ENCODE measurements at places on chromosomes 2 and 18.

- DNase-seq = no peak
Measured at GRCh38 chr18:46264255-46264654, 160.1 kb downstream of the HAUS1 start.

DNA sequence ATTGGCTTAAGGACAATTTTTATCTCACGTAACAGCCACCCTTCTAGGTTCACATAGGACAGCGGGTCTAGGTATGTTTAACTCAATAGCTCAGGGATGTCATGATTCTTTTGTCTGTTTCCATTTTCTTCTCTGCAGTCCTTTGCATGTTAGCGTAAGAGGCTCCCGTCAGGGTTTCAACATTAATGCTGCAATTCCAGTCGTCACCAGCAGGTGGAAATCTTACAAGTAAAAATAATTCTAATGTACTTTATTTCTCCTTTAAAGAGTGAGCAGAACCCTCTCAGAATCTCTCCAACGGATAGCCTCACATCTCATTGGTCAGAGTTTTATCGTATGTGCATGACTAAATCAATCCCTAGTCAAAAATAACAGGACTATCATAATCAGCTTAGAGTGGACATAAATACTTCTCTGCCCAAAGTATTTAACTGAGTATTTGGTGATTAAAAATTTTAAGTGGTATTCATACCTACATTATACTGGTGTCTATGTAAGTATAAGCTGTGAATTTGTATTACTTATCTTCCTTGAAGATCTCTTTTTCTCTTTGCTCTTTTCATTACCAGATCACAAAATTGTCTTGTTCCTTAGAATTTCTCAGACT, 487.2 kb upstream of the GCFC2 start:
- DNase-seq = peak; percentile 66

DNA sequence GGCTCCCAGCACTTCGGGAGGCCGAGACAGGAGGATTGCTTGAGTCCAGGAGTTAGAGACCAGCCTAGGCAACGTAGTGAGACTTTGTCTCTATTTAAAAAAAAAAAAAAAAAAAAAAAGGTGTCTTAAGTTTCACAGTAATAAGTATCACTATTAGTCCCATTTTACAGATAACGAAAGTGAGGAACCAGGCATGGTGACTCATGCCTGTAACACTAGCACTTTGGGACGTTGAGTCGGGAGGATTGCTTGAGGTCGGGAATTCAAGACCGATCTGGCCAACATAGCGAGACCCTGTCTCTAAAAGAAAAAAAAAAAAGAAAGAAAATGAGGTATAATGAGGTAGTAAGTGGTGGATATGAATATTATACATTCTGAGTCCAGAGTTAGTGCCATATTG, 2.5 kb downstream of the KCNJ13 start:
- DNase-seq = no peak

DNA sequence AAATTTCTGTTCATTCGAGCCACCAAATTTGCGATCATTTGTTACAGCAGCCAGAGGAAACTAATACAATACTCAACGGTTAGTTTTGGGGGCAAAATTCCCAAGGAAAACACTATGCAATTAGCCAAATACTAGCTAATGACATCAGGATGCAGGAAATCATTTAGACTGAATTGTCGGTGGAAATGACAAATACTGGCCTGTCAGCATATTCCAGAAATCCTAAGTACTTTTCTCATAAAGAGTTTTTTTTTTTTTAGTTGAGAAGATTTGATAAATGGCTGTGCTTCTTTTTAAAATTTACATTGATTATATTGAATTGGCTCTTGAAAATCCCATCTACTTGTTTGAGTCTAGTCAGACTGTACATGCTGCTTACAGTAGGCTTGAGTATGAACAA, 410.1 kb downstream of the SUCLG1 start:
- DNase-seq = no peak

DNA sequence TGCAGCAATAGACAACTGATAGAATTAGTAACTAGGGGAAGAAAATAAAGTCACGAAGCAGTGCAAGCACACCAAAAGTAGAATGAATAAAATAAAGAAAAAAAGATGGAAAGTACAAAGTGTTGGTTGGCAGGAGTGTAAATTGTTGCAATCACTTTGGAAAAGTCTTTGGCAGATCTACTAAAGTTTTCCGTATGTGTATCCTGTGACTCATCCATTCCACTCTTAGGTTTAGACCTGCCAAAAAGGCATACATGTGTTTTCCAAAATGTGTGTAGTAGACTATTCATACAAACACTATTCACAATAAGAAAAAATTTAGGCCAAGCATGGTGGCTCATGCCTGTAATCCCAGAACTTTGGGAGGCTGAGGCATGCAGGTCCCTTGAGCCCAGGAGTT, 282.1 kb upstream of the FSIP2 start:
- no peak for DNase-seq

GRCh38 chr2:217987391-217987790, 15.4 kb downstream of the TNS1 start:
- no peak for DNase-seq

DNA sequence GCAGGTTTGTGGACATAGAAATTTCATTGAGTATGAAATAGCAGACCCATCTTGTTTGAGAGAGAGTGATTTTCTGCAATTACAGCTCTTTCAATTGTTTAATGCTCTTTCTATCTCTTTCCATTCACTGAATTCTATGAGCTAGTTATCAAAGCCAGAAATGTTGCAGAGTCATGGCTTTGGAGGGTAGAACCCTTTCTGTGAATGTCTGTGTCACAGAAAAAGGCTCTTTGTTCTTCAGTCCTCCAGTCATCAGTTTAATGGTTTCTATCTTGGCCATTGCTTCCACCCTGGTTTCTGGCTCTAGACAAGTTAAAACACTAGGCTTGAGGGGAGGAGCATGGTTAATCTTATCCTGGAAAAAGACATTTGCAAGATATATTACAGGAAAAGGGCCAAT, 655.0 kb downstream of the STK39 start:
- DNase-seq = no peak

DNA sequence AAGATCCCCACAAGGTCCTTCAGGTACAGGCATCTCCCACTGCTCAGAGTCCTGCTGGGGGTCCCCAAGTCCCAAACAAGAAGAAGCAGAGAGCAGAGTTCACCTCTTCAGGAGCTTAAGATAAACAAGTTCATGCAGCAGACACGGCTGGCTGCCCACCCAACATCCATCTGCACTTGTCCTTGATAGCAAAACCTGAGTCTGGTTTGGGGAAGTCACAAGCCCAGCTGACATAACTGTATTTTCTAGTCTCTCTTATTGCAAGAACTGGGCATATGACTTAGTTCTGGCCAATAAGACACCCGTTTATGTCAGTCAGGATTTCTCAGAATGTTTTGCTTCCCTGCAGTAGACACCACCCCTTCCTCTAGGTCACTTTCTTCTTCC, 31.8 kb downstream of the AFF3 start:
- DNase-seq = peak; percentile 53

GRCh38 chr2:107001062-107001461, 115.1 kb upstream of the ST6GAL2 start:
- no peak for DNase-seq

- no peak for DNase-seq
Measured at GRCh38 chr18:33906046-33906445, 318.7 kb downstream of the NOL4 start.

- no peak for DNase-seq
Measured at GRCh38 chr2:22198381-22199283, 1074.9 kb downstream of the TDRD15 start.

- no peak for DNase-seq
Measured at GRCh38 chr18:45528712-45529336, 86.5 kb upstream of the SLC14A2 start.

DNA sequence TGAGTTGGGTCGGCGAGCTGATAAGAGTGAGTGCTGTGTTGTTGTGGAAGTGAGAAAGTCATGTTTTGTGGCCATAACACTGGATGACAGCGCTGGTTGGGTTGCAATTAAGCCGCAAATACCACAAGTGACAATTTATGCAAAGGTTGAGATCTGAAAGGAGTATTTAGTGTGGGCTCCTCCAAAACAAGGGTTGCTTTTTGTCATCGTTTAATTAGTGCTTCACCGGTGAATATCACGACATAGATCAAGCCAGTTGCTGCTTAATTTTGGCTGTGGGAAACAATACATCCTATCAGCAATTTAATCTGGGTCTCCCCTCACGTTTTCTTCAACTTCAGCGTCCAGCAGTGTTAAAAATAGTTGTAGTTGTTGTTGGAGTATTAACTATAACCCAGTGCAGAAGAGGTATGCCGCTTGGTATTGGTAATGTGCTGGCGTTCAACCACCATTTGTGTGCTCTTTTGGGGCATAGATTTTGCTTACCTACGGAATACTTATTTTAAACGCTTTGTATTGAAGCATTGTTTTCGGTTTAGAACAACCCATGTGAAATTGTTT, 662 bp downstream of the ACVR2A start:
- DNase-seq = peak; percentile 19

- DNase-seq = no peak
Measured at GRCh38 chr2:106011380-106011779, 182.7 kb downstream of the UXS1 start.

- DNase-seq = no peak
Measured at GRCh38 chr2:144426981-144427479, 92.9 kb downstream of the ZEB2 start.

DNA sequence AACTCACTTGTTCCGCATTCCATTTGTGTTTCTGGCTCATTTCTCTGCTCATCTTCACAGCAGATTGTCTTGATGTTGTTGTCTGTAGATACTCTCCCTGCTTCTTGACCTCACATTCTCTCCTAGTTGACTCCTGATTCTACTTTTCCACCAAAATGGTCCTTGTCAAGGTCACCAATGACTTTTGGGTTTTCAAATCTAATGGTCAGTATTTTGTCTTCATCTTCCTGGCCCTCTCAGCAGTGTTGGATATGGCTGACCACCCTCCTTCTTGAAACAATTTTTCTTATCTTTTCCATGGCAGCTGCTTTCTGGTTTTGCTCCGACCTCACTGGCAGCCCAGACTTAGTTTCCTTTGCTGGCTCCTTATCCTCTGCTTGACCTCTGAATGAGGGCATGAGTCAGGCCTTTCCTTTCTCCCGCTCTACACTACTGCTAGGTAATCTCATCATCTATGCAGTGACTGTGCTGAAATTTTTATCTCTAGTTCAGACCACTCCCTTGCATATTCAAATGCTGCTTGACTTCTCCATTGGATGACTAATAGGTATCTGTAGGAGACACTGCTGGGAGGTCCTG, 386.6 kb upstream of the SPRED2 start:
- no peak for DNase-seq

DNA sequence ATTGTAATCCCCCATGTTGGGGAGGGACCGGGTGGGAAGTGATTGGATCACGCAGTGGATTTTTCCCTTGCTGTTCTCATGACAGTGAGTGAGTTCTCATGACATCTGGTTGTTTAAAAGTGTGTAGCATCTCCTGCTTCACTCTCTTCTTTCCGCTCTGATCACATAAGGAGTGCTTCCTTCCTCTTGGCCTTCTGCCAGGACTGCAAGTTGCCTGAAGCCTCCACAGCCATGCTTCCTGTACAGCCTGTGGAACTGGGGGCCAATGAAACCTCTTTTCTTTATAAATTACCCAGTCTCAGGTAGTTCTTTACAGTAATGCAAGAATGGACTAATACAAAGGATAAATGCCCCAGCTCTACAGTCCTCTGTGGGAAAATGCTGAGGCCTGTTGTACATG, 437.5 kb upstream of the NXPH2 start:
- DNase-seq = no peak

Measured in inflammatory macrophage (primary cell).